Endothelial cell of umbilical vein (primary cell): ENCODE measurements at places on chromosomes 1 and 21. TPM values are rescaled to one million over a fixed set of nuclear protein-coding genes. Genes with fewer than 3 reads are reported as not detected.

DNA sequence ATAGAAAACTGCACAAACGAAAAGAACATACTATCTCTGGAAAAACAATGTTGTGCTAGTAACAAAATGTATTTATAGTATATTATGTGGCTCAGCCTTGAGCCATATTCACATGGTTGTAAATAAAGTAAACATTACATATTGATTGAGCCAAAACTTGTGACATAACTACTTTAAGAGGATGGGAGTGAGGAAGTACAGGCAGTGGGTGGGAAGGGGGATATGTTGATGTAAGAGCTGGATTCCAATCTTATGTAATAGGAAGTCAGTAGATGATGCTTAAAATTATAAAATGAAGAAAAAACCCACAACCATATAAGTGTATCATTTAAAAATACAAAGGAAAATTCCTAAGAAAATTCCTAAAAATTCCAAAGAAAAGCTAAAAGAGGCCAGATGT, 42.7 kb downstream of the RHOU start:
- no peak for DNase-seq

HES2 gene
- 3.6 and 3.7 TPM in 2 replicates for polyA plus RNA-seq

DNA sequence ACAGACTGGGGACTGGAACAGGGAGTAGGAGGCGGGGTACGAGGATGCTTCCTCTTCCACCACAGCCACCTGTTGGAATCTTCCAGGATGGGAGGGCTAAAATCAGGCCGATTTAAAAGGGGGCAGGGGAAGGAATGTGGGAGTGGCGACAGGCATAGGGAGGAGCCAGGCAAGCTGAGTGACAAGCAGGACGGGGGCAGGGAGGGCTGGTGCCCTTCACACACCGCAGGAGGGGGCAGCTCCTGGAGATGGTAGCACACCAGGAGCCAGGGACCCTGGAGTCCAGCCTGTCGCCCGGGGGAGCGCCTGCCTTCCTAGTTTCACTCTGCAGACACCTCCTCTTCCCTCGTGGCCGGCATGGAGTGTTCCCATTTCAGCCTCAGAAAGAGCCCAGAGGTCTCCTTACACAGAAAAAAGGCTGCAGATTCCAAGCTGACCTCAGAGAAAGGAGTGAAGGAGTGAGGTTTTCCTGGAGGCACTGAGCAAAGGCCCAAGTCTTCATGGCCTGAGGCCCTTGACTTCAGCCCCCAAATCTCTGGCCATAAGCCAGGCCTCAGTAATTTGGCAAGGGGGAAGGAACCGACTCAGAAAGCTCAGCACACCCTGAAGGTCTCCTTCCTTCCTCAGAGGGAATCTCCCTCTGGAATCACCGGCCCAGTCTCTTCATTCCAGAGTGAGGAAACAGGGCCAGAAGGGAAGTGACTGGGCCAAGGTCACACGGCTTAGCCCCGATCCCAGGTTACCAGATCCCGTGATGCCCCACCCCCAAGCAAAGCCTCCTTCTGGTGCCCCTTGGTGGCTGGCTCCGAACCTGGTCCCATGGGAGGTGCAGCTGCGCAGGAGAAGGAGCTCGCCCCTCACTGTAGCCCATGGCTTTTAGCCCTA, 8.1 kb downstream of the BLACAT1 start:
- no peak for DNase-seq

ERICH3 gene
- not detected in 2 replicates for polyA plus RNA-seq

FASLG gene
- not detected in 2 replicates for polyA plus RNA-seq

DNA sequence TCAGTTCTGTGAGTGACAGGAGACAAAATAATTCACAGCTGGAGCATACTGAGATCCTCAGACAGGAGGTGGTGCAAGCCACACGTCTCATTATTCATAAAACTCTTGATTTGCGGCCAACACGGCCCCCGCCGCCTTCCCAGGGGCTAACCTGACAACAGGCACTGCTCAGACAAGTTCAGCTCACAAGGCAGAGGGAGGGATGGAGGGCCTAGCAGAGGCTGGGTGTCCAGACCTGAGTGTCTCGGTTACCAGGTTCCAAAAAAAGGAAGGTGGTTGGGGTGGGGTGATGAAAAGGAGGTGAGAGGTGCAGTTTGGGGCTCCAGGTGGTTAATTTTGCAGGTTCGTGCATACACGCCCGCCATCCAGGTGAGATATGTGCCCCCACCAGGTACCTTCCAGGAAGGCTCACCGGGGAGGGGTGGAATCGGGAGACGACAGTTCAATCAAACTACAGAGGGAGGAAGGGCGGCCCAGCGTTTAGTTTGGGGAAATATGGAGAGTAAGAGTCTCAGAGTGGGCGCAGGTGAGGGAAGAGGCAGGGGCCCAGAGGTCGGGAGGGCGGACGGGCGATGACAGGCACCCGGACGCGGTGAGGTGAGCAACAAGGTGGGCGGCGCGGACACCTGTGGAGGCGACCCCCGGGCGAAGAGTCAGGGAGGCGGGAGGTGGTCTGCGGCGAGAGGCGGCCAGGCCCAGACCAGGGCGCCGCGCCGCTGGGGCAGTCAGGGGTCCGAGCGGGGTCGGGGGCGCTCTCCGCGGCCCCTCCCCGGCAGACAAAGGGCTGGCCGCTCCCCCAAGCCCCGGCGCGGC, 629 bp downstream of the CTNNBIP1 start:
- peak; percentile 23 for DNase-seq

GRCh38 chr1:64962441-64962840, 3.9 kb downstream of the JAK1 start:
- DNase-seq: no peak

- DNase-seq: no peak
These were observed 258.1 kb upstream of the RAB4A start for GRCh38 chr1:229012823-229013222.

GRCh38 chr1:245550720-245551043, 395.9 kb downstream of the KIF26B start:
- peak; percentile 3 for DNase-seq

DNA sequence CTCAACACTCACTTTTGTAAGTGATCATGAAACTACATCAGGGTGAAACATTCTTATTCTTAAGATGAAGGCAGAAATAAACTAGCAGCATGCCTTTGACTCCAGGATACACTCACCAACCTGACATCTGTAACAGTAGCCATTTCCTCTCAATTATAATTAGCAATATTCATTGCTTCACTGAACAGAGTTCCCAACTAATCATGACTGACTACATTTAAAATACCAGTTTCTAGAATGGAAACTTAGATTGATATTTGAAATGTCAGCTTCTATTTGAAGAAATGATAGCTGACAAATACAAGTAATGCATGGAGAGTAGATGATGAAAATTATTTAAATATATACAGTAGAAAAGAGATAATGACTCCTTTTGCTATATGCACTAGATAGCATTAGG, 1023.8 kb downstream of the MRPL39 start:
- no peak for DNase-seq

- DNase-seq: no peak
These were observed 65.0 kb upstream of the RNPC3 start for GRCh38 chr1:103460511-103460910.

- peak; percentile 53 for DNase-seq
These were observed 16.4 kb upstream of the RAB29 start for GRCh38 chr1:205791568-205792180.
